WTC11 (cell line): ENCODE measurements at places on chromosomes 3 and 15. TPM values are rescaled to one million over a fixed set of nuclear protein-coding genes. Genes with fewer than 3 reads are reported as not detected.
A peak's percentile ranks its signal among the peaks of the same experiment; 100 is the strongest.

- DNase-seq = no peak
- peaks cover 15% of the 10 kb centered on the region; the same call in 1 of the 2 replicates for H3K27me3 ChIP-seq
- H3K4me1 ChIP-seq = no peaks in the 10 kb centered on the region
- no peak overlapping the region for H3K27ac ChIP-seq
- peaks cover 27% of the 10 kb centered on the region for H3K36me3 ChIP-seq
- H3K4me3 ChIP-seq = no peak overlapping the region
These were observed 32.2 kb upstream of the RBP1 start for GRCh38 chr3:139571711-139572110.

DNA sequence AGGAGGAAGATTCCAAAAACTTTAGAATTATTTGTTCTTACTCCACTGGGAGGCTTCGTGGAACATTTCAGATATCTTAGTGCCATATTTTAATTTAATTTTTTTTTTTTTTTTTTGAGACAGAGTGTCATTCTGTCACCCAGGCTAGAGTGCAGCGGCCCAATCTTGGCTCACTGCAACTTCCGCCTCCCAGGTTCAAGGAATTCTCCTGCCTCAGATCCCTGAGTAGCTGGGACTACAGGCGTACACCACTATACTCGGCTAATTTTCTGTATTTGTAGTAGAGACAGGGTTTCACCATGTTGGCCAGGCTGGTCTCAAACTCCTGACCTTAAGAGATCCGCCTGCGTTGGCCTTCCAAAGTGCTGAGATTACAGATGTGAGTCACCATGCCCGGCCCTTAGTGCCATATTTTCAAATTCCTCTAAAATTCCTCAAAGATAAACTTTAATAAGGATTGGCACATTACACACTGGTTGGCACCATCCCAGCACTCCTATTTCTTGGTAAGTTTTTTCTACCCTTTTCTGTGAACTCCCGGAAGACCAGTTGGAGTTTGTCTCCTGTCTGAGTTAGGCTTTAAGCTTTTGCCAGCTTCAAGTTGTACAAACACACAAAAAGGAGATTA lies 693.7 kb downstream of the MCTP2 start:
- H3K36me3 ChIP-seq = no peaks in the 10 kb centered on the region
- no peaks in the 10 kb centered on the region for H3K27me3 ChIP-seq
- no peak overlapping the region for H3K4me3 ChIP-seq
- DNase-seq = no peak
- no peak overlapping the region for H3K27ac ChIP-seq

TMEM40 gene
- total RNA-seq = 0.17 TPM in 1 of 3 replicates, not detected in the others

DNA sequence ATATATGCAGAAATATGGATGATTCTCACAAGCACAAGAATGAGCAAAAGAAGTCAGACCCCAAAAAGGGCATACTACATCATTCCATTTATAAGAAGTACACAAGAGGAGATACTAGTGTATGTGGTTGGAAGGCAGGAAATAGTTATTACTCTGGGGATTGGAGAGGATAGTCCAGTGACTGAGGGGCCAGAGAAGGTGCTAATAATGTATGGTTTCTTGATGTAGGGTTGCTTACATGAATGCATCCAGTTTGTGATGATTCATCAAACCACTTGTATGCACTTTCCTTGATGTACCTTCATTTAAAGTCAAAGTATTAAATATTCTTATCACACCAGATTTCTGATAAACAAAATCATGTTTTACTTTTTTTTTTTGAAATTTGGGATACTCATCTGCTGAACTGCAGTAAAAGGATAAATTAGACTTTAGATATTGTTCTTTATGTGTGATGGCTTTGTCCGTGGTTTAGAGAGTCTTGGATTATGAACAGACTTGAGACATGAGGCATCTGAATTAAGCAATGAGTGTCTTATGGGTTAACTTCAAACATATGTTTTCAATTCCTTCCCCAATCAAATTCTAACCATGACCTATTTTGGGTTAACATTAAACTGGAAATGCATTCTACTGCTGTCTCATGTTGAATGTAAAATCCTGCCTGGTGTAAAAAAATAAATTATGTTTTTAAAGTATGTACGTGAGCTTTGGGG lies 171.2 kb downstream of the SEMA6D start:
- peaks cover 68% of the 10 kb centered on the region for H3K27me3 ChIP-seq
- H3K27ac ChIP-seq = no peak overlapping the region
- peaks cover 30% of the 10 kb centered on the region for H3K4me1 ChIP-seq
- DNase-seq = no peak
- no peak overlapping the region for H3K4me3 ChIP-seq

GRCh38 chr3:101827211-101828174 lies 21.8 kb upstream of the NFKBIZ start:
- peak overlapping the region; percentile 80 for H3K27ac ChIP-seq
- no peaks in the 10 kb centered on the region for H3K27me3 ChIP-seq
- H3K36me3 ChIP-seq = no peaks in the 10 kb centered on the region
- peaks cover 23% of the 10 kb centered on the region for H3K4me1 ChIP-seq
- peak overlapping the region; percentile 82 for H3K4me3 ChIP-seq

DNA sequence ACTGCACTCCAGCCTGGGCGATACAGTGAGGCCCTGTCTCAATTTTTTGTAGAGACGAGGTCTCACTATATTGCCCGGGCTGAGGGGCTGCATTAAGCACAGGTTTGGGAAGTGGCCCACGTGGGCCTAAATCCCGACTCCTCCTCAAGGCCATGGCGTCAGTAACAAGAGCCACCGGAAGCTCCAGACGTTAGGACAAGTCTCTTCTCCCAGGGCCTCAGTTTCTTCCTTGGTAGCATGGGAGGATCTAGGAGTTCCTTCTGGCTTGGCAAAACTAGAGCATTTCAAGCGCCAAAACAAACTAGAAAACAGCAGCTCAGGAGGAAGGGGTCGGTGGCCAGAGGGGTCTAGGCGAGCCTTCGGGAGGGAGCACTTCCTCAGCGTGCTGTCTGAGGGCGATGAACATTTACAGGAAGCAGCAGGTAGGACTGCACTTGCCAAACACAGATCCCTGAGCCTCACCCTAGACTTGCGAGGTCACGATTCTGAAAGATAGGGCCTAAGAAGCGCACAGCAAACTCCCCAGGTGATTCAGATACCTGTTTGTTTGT lies 536 bp downstream of the SNAPC5 start:
- H3K27ac ChIP-seq = peak overlapping the region; percentile 99
- H3K36me3 ChIP-seq = peaks cover 65% of the 10 kb centered on the region
- H3K27me3 ChIP-seq = no peaks in the 10 kb centered on the region
- no peak for DNase-seq

CHSY1 gene
- 56.3 to 59.1 TPM (median 57.4 TPM) in 3 replicates for total RNA-seq

GRCh38 chr3:49745986-49746385 lies 22.2 kb upstream of the GMPPB start:
- no peaks in the 10 kb centered on the region for H3K27me3 ChIP-seq
- H3K4me3 ChIP-seq = no peak overlapping the region

DISP2 gene
- 1.0 to 3.5 TPM (median 1.9 TPM) in 3 replicates for total RNA-seq

GRCh38 chr3:45553469-45553974 lies 41.0 kb upstream of the LIMD1 start:
- H3K27me3 ChIP-seq = no peaks in the 10 kb centered on the region
- H3K36me3 ChIP-seq = no peaks in the 10 kb centered on the region
- H3K4me3 ChIP-seq = no peak overlapping the region
- peaks cover 15% of the 10 kb centered on the region for H3K4me1 ChIP-seq
- H3K27ac ChIP-seq = no peak overlapping the region

SLC28A2 gene
- total RNA-seq = 0.20 TPM in 1 of 3 replicates, not detected in the others

- H3K27me3 ChIP-seq = no peaks in the 10 kb centered on the region
- DNase-seq = no peak
- 0 out of 2 replicates have a peak, but pooled peaks cover 3% of the 10 kb centered on the region for H3K36me3 ChIP-seq
- H3K4me1 ChIP-seq = no peaks in the 10 kb centered on the region
- no peak overlapping the region for H3K27ac ChIP-seq
These were observed 22.0 kb downstream of the CMTM6 start for GRCh38 chr3:32480604-32481003.

DNA sequence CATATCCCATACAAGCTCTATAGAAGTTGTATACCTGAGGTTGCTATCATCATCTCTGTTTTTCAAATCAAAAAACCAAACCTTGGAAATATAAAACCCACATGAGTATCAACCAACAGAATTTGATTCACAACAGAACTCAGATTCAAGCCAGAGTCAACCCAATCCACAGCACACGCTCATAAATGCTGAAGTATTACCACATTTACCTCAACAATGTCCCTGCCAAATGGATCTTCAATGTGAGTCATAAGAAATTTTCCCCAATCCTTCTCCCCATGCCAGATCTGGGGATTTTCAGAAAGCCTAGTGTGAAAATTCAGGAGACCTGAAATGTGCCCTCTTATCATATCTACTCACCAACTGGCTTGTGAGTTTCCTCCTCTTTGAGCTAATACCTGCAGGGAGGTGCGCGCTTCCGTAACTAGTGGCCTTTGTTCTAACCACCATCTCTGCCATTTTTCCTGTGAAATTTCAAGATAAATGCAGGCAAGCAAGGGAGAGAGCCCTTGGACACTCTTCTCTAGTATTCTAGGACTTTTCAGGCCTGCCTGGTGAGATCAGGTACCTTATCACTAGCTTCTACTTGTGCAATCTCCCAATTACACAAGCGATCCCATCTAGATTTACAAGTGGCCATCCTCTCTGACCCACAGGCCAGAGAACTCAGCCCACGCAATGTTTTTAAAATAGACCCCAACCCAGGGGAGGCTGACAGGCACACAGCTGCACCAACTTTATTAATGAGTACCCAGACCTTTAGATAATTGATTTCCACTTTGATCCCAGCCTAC lies 1076.9 kb upstream of the CFAP20DC start:
- DNase-seq = no peak
- no peaks in the 10 kb centered on the region for H3K36me3 ChIP-seq
- H3K27me3 ChIP-seq = no peaks in the 10 kb centered on the region
- H3K4me3 ChIP-seq = no peak overlapping the region
- H3K4me1 ChIP-seq = no peaks in the 10 kb centered on the region

DNA sequence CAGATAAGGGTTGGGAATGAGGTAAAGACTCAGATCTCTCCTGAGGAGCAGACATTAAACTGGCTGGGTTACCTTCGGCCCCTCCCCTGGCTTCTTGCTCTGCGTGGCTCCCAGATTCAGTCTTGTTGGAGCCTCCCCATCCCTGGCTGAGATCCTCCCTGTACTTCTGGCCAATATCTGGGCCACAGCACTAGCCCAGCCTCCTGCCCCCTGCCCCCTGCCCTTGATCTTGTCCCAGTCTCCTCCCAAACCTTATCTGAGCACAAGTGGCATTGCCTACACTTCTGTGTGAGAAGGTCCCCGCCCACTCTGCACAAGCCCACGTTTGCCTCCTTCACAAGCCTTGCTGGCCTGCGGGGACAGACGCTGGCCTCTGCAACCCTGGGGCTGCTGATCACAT lies 16.8 kb downstream of the PLA2G4F start:
- no peak overlapping the region for H3K27ac ChIP-seq
- H3K4me1 ChIP-seq = no peaks in the 10 kb centered on the region
- no peaks in the 10 kb centered on the region; the same call in 1 of the 2 replicates for H3K36me3 ChIP-seq

TMEM266 gene
- 5.6 to 8.6 TPM (median 6.2 TPM) in 3 replicates for total RNA-seq

- no peak overlapping the region for H3K27ac ChIP-seq
- H3K27me3 ChIP-seq = no peaks in the 10 kb centered on the region
These were observed 15.3 kb downstream of the DNAJC13 start for GRCh38 chr3:132432639-132433038.

IL17RB gene
- total RNA-seq = 5.3 to 6.4 TPM (median 5.6 TPM) in 3 replicates

GRCh38 chr15:60799885-60800284 lies 320.9 kb upstream of the ICE2 start:
- DNase-seq = no peak
- H3K27me3 ChIP-seq = no peaks in the 10 kb centered on the region
- H3K4me3 ChIP-seq = no peak overlapping the region
- H3K4me1 ChIP-seq = peaks cover 53% of the 10 kb centered on the region
- H3K27ac ChIP-seq = no peak overlapping the region
- H3K36me3 ChIP-seq = peaks cover 3% of the 10 kb centered on the region; the same call in 1 of the 2 replicates

GRCh38 chr3:107630779-107631178 lies 108.0 kb downstream of the BBX start:
- H3K27ac ChIP-seq = no peak overlapping the region
- DNase-seq = no peak
- H3K36me3 ChIP-seq = no peaks in the 10 kb centered on the region

GRCh38 chr15:90031231-90031791 lies 30.2 kb downstream of the ZNF710 start:
- no peaks in the 10 kb centered on the region; the same call in 1 of the 2 replicates for H3K36me3 ChIP-seq
- H3K4me3 ChIP-seq = no peak overlapping the region
- H3K27ac ChIP-seq = peak overlapping the region; percentile 82
- no peaks in the 10 kb centered on the region for H3K27me3 ChIP-seq

REC114 gene
- not detected in 3 replicates for total RNA-seq
